ENCODE measurements at places on chromosomes 1 and 21.

- no peak for DNase-seq
Measured at GRCh38 chr1:234246638-234247116, 126.6 kb upstream of the COA6 start.

GRCh38 chr1:201347498-201348210, 29.8 kb downstream of the TNNT2 start:
- no peak for DNase-seq

GRCh38 chr1:177170756-177171535, at the start of gene BRINP2:
Gene BRINP2 (plus strand): TSS chr1:177170958. CDS start chr1:177229877, 58,919 bp downstream.
- DNase-seq: peak; percentile 50

GRCh38 chr21:32603131-32603530, 9.0 kb downstream of the CFAP298 start:
- DNase-seq: no peak

- no peak for DNase-seq
Measured at GRCh38 chr1:198056255-198056654, 100.5 kb upstream of the NEK7 start.

GRCh38 chr1:115706587-115707425, 61.7 kb downstream of the CASQ2 start:
- DNase-seq: peak; percentile 50

- DNase-seq: no peak
Measured at GRCh38 chr1:44297695-44298400, 57.2 kb downstream of the ERI3 start.

DNA sequence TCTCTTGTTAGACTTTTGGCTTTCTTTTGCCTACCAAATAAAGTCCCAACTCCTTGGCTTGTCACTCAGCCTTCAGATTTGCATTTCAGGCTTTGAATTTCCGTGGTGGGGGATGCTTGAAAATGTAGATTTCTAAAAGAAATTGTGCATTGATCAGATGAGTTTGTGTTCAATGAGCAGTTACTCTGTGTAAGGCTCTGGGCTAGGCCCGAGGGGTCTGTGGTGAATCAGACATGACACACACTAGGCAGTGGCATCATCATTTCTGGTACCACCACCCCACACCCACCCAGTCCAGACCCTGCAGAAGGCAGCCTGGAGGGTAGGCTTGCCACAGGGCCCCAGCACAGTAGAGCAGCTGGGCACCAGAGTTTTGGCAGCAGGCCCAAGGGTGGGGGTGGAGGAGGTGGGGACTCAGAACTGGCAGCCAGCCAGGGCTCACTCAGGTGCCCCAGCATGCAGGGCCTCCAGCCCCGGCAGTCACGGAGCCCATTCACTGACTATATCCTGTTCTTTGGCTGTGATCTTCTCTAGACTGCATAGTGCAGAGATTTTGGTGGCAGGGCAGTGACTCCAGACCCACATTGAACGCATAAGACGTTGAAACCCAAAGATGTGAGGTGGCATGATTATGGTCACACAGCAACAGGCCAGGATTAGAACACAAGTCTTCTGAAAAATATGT, 97.2 kb upstream of the ARTN start:
- DNase-seq: peak; percentile 70

DNA sequence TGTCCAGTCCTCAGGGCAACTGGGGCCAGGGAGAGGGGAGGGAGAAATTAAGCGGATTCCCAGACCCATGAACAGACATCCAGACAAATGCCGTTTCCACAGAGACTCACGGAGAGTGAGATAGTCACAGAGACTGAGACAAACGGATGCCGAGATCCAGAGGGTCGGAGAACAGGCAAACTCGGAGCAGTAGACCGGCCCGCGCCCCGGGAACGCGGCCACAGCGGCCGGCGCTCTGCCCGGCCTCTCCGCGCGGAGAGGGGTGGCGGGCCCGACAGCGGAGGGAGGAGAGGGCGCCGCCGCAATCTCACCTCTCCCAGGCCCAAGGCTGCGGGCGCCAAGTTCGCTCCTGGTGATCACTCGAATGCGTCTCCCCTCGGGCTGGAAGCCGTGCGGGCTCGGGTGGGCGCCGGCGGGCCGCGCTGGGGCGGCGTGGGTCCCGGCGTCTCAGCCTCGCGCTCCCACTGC, 831 bp upstream of the FOXD2 start:
- peak; percentile 56 for DNase-seq

DNA sequence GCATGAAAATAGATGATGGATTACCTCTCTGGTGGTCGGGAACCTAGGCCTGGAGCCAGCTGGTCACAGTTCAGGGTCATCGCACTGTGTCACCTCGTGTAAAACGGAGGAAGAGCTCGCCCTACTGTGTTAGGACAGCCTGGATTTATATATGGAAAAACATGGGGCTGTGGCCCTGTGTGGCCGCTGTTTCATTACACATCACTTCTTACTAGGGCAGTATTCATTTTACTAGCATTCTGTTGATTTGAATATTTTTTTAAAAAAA, 104.5 kb upstream of the COL6A1 start:
- no peak for DNase-seq

- no peak for DNase-seq
Measured at GRCh38 chr1:107473065-107473464, 332.2 kb downstream of the NTNG1 start.

All from muscle of leg (tissue), 16 donors.